ENCODE measurements at places on chromosomes 5 and 9.

DNA sequence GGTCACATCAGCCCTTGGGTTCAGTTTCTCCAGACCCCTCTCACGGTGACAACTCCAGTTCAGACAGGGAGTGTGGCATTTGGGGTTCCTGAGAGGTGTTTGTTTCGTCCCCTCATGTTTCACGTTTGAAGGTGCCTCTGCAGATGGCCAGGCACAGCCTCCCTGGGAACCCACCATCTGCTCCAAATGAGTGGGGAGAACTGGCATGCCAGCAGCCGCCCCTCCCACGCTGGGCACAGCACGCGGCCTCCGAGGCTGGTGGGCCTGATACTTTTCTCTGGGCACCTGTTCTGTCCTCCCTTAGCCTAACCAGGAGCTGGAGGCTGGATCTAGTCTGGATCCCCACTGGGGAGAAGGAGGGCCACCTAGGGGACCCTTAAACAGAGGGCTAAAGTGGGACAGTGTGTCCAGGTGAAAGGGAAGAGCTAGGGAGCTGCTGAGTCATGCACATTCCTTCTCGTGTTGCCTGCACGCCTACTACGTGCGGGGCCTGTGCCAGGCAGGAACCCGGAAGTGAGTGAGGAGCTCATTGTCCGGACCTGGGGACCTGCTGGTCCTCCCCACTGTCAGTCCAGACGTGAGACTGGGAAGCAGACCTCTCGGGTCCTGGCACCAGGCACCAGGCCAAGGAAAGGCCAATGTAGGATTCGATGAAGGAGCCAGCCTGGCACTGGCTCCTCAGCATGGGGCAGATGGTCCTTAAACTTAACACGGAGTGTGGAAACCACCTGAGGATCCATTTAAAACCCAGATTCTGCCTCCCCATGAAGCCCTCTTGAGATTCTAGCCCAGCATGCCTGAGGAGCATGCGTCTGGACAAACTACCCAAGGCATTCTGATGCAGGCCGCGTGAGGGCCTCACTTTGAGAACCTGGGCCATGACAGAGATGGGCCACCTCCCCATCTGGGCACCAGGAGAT lies 11.7 kb downstream of the DNM1 start:
- no peak for DNase-seq

DNA sequence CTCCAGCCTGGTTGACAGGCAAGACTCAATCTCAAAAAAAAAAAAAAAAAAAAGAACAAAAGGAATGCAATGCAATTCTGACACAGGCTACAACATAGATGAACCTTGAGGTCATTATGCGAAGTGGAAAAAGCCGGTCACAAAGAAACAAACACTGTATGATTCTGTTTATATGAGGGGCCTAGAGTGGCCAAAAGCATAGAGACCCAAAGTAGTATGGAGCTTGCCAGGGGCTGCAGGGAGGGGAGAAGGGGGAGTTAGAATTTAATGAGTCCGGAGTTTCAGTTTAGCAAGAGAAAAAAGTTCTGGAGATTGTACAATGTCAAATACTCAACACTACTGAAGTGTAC lies 33.2 kb upstream of the ASS1 start:
- DNase-seq = no peak

- no peak for DNase-seq
Observed at GRCh38 chr5:178465861-178466288, 124.3 kb downstream of the COL23A1 start.

DNA sequence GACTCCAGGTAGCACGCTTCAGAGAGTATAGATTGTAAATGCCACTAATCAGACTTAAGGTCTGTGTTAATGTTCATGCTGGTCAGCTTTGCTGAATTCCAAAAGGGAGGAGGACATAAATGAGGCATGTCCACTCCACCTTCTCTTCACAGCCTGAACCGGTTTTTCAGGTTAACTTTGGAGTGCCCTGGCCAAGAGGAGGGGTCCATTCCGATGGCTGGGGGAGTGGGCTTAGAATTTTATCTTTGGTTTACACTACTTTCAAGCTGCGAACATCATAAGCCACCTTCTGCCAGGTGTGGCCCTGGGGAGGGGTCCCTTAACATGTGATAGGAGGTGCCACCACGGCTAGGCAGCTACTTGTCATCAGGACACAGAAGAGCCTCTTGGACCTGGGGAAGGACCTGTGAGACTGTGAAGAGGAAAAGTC lies 24.2 kb downstream of the ABO start:
- DNase-seq = no peak

GRCh38 chr5:108521011-108521700 lies 139.3 kb upstream of the FBXL17 start:
- no peak for DNase-seq

GRCh38 chr5:124315741-124316415 lies 430.6 kb downstream of the ZNF608 start:
- no peak for DNase-seq

GRCh38 chr5:80302636-80303035 lies 17.2 kb upstream of the SPZ1 start:
- no peak for DNase-seq

- no peak for DNase-seq
Observed at GRCh38 chr9:35910613-35911359, 1.5 kb downstream of the SPAAR start.

GRCh38 chr5:73687357-73687756 lies 61.4 kb downstream of the ARHGEF28 start:
- no peak for DNase-seq

DNA sequence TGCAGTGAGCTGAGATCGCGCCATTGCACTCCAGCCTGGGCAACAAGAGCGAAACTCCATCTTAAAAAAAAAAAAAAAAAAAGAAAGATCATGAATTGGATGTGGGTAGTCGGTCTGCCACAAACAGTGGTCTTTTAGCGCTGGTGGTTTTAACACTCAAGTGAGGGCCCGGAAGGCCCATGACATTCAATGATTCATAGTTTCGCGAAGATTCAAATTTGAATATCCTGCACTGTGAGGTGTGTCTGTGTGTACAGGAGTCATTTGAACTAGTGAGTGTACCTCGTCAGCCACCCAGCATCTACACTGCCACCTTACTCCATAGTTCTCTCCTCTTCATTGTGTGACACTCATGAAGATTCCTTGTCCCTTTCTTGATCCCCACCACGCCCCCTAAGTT lies 41.3 kb downstream of the CFAP77 start:
- DNase-seq = no peak

GRCh38 chr5:147956842-147957223 lies 50.5 kb upstream of the C5orf46 start:
- DNase-seq = no peak

DNA sequence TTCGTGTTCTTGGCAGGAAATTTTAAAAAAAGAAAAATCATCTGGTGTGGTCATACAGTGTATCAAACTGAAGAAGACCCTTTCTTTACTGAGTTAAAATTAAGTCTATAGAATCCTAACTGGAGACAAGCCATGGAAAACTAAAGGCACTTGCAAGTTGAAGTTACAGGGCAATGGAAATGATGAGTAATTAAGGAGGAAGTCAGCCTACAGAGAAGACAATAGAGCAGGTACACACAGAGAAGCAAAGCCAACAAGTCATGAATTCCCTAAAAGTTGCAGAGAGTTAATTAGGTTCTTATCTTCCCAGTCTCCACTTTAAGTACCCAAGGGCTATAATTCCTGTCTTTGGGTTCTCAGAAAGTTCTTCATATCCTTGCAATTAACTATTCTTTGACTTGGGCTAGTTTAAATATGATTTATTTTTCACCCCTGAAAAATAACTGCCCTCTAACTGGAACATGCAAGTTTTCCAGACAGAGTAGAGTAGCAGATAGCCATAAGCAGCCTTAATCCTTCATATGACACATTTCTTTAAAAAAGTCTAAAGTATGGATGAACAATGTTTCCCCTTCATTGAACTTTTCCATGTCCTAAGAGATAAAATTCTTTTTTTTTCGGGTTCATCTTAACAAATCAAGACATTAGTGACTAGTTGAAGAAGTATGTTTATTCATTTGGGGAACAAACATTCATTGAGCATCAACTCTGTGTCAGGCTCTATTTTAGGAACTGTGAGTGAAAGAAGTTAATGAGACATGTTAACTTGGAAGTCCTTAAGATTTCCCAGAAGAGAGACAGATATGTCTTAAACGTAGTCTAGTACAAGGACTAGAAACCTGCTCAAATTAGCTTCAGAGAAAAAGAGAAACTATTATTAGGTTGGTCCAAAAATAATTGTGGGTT lies 5.2 kb upstream of the ITGA2 start:
- no peak for DNase-seq

- peak; percentile 57 for DNase-seq
Observed at GRCh38 chr5:73591102-73591695, 25.7 kb downstream of the UTP15 start.

DNA sequence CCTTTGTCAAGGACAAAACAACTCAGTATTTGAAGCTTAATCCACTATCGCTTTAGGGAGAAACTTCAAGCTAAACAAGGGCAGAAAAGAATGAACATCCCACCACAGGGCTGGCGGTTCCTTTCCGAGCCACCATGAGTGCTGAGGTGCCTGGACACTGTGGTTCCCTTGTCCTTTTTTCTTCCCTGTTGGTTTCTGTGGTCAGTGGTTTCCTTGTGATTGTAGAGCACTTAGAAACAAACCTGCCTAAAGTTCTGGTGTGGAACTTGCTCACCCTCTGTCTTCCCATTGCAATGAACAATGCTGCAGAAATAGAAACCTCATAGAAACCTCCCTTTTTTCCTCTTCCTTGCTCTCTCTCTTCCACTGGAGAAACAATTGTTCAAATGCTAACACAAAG lies 79.3 kb upstream of the TBC1D2 start:
- DNase-seq = no peak

DNA sequence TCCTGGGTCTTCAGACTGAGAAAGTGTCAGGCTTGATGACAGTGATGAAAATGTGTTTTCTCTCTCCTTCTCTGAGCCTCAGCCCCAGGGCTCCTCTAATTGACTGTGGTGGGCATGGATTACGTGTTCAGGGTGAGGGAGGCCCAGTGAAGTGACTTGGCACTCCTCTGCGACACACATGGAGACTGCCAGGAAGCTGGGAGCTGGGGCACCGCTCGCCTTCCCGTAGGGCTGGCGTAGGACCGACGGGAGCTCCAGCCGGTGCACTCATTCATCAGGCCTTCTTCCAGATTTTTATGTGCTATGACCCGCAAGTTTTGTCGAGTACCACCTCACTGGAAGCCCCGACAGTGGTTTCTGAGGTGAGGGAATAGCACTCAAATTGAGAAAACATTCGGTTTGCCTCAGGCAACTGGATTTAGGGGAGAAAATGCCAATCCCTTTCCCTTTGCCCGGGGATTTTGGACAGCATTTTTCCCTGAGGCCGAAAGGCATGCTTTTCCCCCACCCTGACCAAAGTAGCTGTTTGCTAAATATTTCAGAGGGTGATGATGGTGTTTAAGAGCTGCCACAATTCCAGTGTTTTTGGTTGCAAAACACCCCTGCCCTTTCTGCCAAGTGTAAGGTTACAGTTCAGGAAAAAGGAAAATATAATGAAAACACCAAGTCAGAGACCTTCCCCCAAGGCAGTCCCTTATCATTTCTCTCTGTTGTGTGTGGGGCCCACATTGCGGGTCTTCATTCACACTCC lies 83.7 kb downstream of the PCSK5 start:
- no peak for DNase-seq

GRCh38 chr9:79185866-79186265 lies 385.9 kb upstream of the TLE4 start:
- DNase-seq = no peak

DNA sequence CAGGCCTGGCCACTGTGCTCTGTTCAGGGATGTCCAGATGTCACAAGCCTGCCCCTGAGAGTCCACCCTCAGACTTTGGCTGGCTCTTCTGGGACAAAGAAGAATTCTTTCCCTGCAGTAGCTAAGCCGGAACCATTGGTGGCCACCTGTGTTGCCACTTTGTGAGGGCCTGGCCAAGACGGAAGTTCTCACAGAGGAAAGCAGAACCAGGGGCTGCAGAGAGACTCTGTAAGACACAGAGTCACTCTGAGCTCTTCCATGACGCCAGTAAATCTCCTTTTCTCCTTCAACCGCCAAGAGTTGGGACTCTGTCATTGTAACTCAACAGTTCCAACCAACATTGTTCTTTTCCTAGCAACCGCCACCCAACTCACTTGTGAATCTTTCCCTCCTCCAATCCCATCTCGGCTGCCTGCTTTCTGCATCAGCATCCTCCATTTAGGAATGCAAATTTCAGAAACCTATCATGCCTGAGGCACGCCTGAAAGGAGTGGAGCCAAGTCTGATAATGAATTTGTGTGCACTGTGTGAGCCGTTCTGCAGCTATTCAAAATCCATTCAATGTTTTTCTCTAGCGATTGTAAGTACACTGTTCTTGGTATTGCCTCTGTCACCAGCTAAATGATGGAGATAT lies 37.8 kb upstream of the ATP6V1G1 start:
- no peak for DNase-seq

DNA sequence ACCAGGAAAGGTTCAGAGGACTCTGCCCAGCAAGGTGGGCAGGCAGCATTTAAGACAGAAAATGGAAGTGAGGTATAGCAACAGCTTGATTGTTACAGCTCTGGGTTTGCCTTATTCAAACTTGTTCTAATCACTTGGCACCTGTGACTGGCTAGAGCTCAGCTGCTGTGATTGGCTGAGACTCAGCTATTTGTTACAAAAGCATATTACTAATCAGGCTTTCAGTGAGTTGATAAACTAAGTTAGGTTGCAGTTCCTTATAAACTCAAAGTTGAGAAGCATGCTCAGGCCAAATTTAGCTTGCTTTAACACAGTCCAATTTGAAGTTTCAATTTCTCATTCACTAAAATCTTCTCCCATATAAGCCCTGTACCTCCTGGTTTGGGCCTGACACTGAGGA lies 56.3 kb downstream of the GDA start:
- no peak for DNase-seq

GRCh38 chr9:129875181-129875611 lies 39.9 kb downstream of the USP20 start:
- no peak for DNase-seq

All from NT2/D1 (cell line).